ENCODE measurements at places on chromosomes 5 and 9.

DNA sequence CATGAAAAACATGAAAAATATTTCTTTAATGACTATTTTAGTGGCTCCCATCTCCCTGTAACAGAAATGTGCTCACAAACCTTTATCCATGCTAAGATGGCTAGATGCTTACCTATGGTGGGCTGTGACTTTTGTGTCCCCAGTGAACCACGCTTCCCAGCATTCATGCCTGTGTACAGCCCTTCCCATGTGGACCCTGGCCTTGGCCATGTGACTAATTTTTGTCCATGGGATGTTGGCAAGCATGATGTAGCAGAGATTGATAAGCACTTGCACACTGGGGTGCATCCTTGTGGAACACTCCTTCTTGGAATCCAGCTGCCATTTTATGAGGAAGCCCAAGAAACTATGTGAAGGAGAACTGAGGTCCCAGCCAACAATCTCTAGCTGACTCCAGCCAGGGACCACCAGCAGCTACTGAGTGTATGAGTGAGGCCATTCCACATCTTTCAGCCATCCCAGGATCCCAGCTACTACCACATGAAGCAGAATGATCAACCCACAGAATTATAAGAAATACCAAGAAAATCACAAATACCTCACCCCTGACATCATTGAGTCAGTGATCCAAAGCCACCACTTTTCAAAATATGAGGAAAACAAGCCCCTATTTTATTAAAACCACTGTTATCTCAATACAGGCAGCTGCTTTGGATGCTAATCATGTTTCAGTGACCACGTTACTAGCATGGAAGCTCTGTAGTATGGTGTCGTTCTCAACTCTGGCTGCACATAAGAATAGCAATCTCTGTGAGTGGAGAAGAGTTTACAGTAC lies 16.1 kb upstream of the RAI14 start:
- no peak for DNase-seq

DNA sequence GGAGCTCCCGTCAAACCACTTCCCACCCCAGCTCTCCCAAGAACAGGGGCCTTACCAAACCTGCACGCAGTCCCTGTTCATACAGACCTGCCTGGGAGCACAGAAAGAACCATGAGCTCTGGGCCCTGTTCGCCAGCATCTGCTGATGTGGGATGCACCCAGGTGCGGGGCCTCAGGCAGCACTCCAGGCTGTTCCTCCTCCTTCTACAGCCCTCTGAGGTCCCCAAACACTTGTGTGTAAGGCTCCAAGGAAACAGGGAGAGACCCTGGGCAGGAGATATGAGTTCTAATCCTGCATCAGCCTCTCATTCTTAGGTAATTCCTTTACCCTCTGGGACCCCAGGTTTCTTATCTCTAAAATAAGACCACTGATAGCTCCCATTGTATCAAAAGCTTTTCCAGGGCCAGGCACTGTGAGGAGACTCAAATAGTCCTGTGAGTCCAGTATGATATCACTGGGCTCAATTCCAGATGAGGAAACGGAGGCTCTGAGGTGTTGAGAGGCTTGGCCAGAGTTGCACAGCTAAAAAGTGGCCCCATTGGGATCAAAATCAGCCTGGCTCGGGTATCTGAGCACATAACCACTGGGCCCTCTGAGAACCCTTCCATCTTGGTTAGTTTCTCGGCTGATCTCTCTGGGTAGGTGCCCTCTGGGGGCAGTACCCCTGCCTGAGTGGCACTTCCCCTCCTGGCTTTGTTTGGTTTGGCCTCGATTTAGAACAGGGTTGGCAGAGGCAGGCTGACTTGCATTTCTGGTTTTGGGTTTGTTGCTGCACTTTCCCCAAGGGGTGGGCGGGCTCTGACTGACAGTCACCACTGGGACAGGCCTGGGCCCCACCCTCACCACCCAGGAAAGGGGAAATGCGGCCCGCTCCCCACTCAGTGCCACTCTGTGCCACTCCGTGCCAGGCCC lies 116.8 kb downstream of the RGS3 start:
- DNase-seq, result peak; percentile 68

- DNase-seq, result peak; percentile 79
These were observed 21.9 kb upstream of the QSOX2 start for GRCh38 chr9:136267261-136268111.

DNA sequence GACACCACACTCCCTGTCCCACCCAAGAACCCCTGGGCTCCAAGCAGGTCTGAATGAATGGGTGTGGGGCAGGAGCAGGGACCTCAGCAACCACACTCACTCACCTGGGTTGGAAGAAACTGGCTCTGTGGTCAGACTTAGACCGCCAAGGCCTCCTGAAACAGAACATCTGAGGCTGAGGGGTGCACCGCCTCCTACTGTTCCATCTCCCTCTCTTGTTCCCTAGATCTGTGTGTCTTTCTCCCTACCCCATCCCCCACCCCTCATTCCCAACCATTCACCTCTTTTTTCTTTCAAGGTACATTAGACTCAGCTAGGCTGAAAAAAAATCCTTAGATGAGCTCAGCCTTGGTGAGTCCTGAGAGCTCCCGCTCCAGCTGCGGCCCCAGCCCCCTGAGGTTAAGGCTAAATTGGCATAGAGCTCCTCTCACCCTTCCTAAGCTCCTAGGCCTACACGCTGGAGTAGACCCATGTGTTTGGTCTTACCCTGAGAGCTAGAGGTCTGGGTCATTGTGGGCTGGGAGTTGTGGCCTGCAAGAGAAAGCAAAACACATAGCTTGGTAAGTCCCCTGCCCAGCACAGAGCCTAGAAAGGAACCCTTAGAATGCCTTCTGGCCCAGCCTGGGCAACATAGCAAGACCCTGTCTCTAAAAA lies 4.8 kb downstream of the ECSCR start:
- no peak for DNase-seq

GRCh38 chr9:113899205-113899604 lies 23.1 kb downstream of the ZNF618 start:
- no peak for DNase-seq

GRCh38 chr5:141882594-141883183 lies 4.5 kb upstream of the PCDH1 start:
- no peak for DNase-seq

DNA sequence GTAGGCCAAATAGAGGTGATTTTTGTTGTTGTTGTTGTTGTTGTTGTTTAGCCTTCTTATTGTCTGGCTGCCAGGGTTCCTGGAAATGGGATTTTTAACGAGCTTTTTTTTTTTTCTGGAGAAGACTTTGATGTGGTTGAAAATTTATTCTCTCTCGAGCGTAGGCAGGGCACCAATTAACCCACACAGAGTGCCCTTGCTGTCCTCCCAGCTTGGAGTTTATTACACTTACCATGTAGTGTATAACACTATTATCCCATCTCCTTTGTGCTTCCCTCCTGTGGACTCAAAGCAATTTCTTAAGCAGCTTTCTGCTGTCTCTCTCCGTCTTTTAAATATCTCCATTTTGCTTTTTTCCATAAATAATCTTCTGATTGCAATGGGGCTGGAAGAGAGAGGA lies 57.4 kb downstream of the OR2K2 start:
- no peak for DNase-seq

- DNase-seq, result no peak
These were observed 1092.6 kb upstream of the CDH6 start for GRCh38 chr5:30100929-30101328.

- no peak for DNase-seq
These were observed 26.9 kb upstream of the TMEM250 start for GRCh38 chr9:136145580-136145979.

DNA sequence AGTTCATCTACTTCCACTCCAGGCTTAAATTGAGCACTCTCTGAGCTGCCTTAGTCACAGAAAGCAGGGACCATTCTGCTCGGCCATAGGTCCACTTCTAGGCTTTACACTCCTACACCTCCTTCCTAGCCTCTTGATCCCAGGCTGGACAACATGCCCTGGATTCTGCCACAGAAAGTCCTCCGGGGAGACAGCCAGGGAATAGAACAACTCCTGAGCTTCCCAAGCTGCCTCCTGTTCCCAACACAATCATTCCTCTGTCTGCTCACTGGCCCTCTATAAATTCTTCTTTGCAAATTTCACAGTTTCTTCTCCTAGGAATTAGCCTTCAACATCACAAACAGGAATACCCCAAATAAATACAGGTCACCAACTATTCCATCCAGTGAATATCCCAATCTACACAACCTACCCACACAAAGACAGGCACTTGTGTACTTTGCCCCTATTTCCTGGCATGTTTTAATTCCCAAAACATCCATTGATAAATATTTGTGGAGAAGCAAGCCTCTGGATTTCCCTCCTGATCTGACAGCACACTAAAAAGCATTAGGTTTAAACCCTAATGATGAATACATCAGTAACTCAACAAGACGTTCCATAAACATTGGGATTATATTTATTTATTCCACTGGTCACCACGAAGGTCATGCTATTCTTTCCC lies 125.5 kb downstream of the ENC1 start:
- DNase-seq, result no peak
